ENCODE measurements at places on chromosomes 4 and X.

GRCh38 chr4:87677731-87678130, 27.7 kb downstream of the DMP1 start:
- DNase-seq = no peak

DNA sequence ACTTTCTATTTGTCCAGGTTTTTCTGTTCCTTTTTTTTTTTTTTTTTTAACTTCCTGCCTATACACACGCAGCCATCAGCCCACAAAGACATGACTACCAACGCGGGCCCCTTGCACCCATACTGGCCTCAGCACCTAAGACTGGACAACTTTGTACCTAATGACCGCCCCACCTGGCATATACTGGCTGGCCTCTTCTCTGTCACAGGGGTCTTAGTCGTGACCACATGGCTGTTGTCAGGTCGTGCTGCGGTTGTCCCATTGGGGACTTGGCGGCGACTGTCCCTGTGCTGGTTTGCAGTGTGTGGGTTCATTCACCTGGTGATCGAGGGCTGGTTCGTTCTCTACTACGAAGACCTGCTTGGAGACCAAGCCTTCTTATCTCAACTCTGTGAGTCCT, 2.1 kb downstream of the EBP start:
- no peak for DNase-seq

DNA sequence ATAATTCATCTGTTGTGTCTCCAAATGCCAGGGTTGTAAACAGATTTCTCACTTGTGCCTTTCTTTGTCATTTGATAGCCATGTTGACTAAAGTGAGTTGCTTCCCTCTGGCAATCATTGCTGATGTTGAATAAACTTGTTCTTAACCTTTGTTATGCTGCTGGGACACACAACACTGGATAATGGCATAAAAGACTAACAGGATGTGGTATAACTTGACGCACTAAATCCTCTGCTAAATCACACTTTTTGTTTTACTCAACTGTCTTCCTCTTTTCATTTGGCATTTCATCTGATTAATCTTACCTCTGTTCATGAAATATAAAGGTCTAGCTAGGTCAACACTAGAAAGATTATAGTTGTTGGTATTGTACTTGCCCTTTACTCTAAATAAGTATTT, 17.6 kb upstream of the CXCL5 start:
- no peak for DNase-seq

- DNase-seq = peak; percentile 77
These were observed 31.5 kb upstream of the NUP54 start for GRCh38 chr4:76179398-76180318.

DNA sequence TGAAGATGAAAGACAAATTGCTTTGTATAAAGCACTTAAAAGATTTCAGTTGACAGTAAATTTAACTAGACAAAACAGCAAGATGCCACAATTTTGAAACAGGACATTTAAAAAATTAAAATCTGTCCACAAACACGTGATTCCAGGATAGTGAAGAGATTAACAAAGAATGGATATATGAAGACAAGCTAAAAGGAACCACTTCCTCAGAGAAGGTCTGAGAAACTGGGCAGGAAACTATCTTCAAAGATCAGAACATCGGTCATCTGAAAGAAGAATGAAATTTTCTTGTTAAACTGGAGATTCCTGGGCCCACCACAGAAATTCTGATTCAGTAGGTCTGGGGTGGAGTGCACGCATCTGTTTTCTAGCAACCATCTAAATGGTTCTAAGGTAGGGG, 1.4 kb downstream of the RWDD4 start:
- DNase-seq = no peak

- no peak for DNase-seq
These were observed 57.2 kb downstream of the TRAPPC11 start for GRCh38 chr4:183716302-183716701.

- no peak for DNase-seq
These were observed 41.5 kb upstream of the BMP2K start for GRCh38 chr4:78734441-78735162.

GRCh38 chr4:7837597-7838135, 102.0 kb downstream of the AFAP1 start:
- no peak for DNase-seq

DNA sequence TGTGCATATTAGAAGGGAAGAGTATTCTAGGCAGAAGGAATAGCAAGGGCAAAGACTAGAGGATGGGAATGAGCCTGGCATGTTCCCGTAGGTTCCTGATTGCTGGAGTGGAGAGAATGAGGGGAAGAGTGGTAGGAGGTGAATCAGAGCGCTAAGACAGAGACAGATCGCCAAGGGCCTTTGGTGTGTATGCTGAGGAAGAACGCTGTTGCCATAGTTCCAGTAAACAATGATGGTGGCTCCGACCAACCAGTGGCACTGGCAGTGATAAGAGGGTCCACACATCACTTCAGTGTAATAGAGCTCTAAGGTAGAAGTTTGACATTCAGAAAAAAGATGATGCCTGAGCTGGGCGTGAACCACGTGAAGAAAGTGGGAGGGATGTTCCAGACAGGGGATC, 966 bp downstream of the TBC1D25 start:
- DNase-seq = no peak

GRCh38 chrX:110795645-110796406, at the start of gene CHRDL1:
TSS of gene CHRDL1 (minus strand) at chrX:110795817. CDS start at chrX:110792181, 3,636 bp downstream.
- DNase-seq = no peak

DNA sequence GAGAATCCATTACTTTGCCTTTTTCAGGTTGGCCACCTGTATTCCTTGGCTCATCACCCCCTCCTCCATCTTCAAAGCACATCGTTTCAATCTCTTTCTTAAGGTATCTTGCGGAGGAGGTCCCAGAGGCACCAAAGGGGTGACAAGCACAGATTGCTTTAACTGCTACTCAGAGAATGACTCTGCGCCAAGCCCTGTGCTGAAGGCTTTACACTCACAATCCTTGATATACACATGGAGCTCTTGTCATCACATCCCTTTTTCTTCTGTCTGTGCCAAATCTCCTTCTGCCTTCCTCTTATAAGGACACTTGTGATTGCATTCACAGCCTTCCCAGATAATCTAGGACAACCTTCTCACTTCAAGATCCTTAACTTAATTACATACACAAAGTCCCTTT, 134.7 kb upstream of the MAMLD1 start:
- no peak for DNase-seq

GRCh38 chr4:132026166-132026565, 1122.9 kb upstream of the PCDH10 start:
- no peak for DNase-seq

DNA sequence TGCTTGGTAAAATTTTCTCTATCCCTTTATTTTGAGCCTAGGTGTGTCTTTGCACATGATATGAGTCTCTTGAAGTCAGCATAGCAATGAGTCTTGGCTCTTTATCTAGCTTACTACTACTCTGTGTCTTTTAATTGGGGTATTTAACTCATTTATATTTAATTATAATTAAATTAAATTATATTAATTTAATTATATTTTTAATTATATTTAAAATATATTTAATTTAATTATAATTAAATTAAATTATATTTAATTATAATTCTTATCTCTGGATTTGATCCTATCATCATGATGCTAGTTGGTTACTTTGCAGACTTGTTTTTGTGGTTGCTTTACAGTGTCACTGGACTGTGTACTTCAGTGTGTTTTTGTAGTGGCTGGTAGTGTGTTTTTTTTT, 201.2 kb upstream of the ITM2A start:
- DNase-seq = no peak

GRCh38 chr4:107380836-107381438, 339.1 kb downstream of the PAPSS1 start:
- no peak for DNase-seq

GRCh38 chr4:182698212-182698611, 219.0 kb downstream of the DCTD start:
- DNase-seq = no peak

DNA sequence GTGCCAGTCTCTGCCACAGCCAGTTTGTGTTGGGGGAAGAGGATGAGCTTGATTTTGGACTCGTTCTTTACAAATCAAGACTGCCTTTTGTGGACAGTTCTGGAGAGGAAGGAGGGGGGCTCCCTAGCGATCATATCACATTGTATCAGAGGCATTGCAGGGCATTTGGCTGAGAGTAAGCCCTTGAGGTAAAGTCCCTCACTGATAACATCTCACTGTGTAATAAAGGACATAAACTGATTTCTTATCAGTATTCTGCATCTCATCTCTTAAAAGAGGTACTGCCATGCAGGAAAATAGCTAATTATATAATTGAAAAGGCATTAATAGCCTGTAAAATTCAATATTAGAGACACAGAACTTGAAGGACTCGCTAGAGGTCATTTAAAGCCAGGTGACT, 6.1 kb upstream of the IGFBP7 start:
- no peak for DNase-seq

DNA sequence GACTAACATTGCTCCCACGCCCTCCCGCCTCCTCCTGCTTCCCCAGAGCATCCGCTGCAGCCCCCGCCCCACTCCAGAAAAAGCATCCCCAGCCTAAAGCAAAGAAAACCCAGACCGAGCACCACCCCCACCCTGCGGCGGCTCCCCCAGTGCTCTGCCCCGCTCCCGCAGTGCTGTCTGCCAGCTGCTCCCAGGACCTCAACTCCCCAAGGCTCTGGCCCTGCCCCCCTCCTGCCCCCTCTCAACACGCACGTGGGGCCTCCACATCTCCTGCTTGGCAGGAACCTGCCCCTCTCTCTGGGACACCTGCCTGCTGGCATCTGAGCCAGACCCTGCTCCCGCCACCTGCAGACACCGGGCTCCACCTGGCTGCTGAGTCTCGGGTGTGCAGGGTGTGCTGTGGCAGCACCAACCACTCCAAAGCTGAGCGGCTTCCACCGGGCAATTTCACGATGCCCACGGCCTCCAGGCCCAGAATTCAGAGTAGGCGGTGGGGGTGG, 79.4 kb downstream of the FAM53A start:
- DNase-seq = peak; percentile 24

- DNase-seq = no peak
These were observed 108.4 kb upstream of the ATXN3L start for GRCh38 chrX:13428053-13428786.

GRCh38 chrX:32126997-32127396, 1055.2 kb upstream of the FTHL17 start:
- no peak for DNase-seq

DNA sequence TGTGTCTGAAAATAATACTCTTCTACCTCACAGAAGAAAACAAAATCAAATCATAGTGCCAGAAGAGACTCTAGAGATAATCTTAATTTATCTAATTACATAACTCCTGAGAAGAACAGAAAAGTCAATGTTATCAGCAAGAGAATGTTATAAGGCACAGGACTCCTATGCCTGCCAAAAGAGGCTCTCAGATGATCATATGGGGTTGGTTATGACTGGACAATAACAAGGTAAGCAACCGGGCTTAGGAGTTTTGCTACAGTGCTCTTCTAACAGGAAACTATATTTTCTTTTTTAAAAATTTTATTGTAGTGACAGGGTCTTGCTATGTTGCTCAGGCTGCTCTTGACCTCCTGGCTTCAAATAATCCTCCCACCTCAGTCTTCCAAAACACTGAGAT, 3.5 kb upstream of the C4orf17 start:
- DNase-seq = no peak

- DNase-seq = no peak
These were observed 45.9 kb upstream of the RPA4 start for GRCh38 chrX:96837808-96838207.

- no peak for DNase-seq
These were observed 245.0 kb upstream of the GEMIN8 start for GRCh38 chrX:14274691-14275090.

GRCh38 chrX:66046612-66047235, 6.8 kb upstream of the VSIG4 start:
- DNase-seq = no peak

DNA sequence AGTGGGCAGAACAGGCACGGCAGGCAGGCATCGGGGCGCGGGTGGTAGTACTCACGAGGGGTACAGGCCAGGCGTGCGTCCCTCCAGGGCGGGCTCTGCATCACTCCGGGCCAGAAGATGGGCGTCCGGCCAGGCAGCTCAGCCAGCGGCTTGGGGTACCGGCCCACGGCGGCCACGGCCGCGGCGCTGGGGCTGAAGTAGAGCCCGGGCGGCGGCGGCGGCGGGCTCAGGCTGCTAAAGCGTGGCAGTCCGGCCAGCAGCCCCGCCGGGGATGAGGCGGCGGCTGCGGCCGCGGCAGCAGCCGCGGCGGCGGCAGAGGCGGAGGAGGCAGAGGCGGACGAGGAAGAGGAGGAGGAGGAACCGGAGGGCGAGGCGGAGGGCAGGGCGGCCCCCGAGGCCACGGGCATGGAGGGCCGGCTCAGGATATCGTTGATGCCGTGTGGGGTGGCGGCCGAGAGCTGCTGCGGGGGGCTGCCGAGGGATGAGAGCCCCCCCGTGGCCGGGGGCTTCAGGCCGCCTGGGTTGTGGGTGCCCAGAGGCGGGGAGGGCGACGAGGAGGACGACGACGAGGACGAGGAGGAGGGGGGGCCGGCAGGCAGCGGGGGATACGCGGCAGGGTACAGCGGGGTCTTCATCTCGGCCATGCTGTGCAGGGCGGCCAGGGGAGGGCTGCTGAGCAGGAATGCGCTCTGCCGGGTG, 1.4 kb downstream of the NKX6-1 start:
- no peak for DNase-seq

- no peak for DNase-seq
These were observed 215.8 kb upstream of the RASGEF1B start for GRCh38 chr4:81687471-81687870.

DNA sequence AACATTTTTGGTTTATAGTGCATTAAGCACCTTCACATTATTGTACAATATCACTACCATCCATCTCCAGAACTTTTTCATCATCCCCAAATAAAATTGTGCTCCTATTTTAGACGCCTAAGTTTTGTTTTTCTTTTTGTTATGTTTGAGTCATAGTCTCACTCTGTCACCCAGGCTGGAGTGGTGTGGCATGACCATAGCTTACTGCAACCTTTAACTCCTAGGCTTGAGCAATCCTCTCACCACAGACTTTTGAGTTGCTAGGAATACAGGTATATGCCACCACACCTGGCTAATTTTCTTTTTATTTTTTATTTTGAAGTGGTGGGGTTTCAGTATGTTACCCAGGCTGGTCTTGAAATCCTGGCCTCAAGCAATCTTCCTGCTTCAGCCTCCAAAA, 33.9 kb downstream of the PRSS12 start:
- no peak for DNase-seq

- no peak for DNase-seq
These were observed 113.3 kb upstream of the IL13RA1 start for GRCh38 chrX:118614150-118614549.

- no peak for DNase-seq
These were observed 1244.0 kb upstream of the TENM3 start for GRCh38 chr4:180999217-180999616.

DNA sequence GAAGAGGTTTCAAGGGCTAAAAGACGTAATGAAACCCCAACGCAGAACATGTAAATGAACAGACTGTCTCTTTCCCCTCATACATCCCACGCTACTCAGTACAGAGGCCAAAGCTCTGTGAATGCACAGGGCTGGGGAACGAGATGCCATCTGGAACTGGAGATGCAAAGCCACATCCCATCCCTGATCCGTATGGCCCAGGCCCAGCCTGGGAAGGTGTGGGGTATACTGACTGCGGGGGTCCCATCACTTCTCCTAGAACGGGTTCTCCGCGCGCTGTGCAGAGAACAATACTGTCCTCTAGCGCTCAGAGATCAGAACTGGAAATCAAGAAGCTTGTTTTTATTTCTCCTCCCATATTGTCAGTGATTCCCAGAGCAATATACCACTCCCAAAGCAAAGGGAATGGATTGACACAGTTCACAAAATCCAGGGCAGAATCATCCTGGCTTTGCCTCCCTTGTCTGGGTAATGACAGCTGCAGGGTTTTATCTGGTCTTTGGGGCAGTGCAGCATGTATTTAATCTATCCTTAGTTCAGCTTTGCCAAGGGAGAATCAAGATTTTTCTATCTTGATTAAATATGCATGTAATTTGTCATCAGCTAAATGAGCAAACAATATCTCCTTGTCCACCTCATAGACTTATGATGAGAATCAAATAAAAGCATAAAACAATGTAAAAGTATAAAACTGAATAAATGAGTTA, 47.3 kb upstream of the TLR3 start:
- DNase-seq = no peak

All from T-helper 2 cell (primary cell).